ENCODE measurements at places on chromosomes 1 and 21.

GRCh38 chr1:183272390-183272848 lies 86.4 kb downstream of the LAMC2 start:
- no peak for DNase-seq

DNA sequence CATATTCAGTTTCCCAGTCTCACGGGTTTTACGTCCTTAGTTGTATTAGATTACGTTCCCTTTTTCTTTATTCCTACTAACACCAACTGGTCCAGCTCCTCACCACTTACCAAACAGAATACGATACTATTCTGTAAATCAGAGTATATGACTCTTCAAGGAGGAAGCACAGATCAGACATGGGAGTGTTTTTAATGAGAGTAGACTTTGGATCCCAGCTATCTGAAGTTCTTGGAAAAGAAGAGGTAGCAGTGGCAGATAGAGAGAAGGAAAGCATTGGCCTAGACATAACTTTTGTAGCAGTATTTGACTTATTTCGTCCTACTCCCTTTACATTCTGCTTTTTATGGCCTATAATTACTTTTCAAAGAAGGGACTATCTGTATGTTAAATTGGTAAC lies 24.1 kb upstream of the PLA2G4A start:
- no peak for DNase-seq

GRCh38 chr1:43327549-43328292 lies 9.9 kb upstream of the MPL start:
- no peak for DNase-seq

- no peak for DNase-seq
Observed at GRCh38 chr1:205066141-205066818, 18.0 kb downstream of the TMEM81 start.

DNA sequence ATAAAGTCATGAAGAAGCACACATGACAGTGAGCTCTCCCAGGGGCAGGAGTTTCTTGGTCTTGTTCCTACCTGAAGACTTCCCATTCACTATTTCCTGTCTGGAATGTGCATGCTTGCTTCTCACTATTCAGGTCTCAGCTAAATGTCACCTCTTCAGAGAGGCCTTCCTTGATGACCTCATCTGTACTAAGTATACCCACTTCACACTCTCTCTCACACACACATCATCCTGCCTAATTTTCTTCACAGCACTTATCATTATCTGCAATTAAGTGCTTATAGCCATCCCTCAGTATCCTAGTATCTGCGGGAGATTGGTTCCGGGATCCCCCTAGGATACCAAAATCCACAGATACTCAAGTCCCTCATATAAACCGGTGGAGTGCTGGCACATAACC lies 146.4 kb upstream of the IVNS1ABP start:
- DNase-seq: no peak

DNA sequence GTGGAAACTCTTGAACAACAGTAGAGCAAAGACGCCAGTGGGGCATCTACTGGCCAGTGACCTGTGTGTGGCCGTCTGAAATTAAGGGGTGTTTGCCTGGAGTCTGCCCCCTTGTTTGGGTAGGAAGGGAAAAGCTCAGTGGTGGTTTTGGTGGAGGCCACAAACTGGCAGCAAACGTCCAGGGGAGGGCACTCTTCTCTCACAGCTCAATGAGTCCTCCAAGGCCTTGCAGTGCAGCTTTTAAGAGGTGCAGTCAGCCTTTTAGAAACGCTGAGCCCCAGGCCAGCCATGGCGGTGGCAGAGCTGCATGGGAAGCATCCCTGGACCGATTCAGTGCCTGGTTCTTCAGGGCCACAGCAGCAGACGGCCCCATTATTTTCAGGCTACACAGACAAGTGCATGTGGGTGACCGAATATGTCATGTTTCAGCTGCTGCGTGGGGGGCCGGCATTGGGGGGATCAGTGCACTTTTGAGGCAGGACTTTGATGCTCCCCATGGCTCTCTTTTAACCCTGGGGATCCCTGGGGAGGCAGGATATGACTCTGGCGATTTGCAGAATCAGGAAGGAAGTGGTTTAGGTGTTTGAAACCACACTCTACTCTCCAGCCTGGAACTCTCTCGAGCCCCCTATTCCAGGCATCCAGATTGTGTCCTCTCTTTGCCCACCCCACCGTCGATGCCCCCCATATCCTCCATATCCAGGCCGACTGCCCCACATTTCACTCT lies 414.0 kb downstream of the PRDM2 start:
- no peak for DNase-seq

DNA sequence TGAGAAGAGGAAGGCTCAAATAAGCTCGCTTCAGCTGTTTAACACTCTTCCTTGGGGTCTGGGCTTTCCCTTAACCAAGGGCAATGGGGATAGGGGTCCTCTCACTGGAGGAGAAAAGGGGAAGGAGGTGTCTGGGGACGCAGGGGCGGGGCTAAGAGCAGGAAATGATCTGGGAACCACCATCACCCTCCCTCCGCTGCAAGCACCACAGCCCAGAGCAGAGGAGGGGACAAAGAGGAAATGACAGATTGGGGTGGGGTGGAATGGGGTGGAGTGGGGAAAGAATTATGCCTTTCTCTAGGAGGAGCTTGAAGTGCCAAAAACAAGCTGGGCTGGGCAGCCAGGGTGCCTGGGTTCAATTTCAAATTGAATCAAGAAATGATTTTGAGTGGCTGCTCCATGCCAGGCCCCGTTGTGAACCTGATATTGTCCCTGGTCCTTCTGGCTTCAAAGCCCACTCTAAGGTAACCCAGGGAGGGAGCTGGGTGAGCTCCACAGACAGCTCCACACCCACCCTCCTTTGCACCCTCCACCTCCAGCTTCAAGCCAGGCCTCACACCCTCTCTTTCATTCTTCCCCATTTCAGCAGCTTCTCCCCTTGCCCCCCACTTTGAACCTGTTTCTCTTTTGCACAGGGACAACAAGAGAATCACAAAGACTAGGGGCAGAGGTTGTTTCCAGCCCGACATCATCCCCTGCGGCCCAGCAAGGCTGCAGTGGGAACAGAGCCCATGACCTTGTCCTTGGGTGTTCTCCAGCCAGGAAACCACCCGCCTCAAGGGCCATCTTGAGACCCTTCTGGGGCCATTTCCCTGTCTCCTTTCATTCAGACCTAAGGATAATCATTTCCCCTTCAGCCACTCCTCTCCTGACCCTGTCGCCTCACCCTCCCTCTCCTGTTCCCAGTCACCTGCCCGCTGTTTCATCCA lies 1.1 kb downstream of the ARHGAP30 start:
- peak; percentile 56 for DNase-seq

DNA sequence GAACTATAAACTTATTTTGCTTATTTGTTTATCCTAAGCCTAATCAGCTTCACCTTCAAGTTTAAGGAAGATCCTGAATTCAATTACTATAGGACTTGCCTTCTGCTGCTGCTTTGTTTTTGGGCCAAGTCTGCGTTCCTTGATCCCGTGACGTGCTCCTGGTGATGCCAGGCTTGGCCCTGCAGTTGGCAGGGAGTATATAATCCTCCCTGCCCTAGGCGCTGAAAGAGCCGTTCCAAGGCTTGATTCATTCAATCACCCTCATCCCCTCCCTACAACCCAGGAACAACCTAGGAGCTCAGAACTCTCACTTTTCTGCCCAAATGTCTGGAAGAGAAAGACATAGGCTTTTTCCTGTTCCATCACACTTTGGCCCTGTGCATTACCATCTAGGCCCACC lies 12.4 kb upstream of the LRRN2 start:
- DNase-seq: no peak

DNA sequence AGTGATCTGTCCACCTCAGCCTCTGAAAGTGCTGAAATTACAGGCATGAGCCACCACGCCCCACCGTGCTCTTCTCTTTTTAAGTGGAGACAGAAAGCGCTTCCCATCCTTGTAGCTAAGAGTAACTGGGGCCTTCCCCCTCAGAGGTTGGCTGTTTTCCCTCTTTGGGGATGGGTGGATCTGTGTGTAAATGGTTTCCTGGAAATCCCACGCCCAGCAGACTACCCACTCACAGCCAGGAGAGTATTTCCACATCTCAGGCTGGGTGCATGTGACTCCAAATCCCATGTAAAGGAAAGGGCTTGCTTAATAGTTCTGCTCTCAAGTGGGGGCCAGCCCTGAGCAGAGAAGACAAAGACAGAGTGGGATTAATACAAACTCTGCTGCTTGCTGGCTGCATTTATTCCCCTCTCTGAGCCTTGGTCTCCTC lies 19.6 kb upstream of the TCEA3 start:
- DNase-seq: no peak

- no peak for DNase-seq
Observed at GRCh38 chr1:154906621-154907081, 29.9 kb downstream of the PMVK start.

All from activated CD4-positive, CD25-positive, alpha-beta regulatory T cell treated with anti-CD3 and anti-CD28 coated beads, Interleukin-2, amount 50 U/mL, for 16 hours (primary cell).